Iris pigment epithelial cell (primary cell): ENCODE measurements at places on chromosomes 16 and 17.

DNA sequence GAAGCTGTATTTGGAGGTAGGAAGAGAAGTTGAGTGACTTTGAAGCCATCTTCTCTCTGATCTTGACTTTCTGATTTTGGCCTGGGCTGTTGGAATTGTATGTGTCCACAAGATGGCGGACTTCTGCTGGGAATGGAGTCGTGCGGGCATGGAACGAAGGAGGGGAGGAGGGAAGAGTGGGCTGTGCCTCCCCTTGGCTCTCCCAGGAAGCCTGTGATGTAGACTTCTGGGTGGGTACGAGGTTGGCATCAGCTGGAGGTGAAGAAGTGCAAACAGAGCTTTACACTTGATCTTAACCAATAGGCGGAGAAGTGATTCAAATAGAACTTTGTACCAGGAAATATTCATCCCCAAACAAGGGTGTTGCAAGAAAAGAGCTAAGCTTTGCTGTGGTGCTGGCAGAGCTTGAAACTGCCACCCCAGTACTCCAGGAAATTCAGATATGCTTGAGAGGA, 7.4 kb upstream of the TMEM220 start:
- DNase-seq, result peak; percentile 60

DNA sequence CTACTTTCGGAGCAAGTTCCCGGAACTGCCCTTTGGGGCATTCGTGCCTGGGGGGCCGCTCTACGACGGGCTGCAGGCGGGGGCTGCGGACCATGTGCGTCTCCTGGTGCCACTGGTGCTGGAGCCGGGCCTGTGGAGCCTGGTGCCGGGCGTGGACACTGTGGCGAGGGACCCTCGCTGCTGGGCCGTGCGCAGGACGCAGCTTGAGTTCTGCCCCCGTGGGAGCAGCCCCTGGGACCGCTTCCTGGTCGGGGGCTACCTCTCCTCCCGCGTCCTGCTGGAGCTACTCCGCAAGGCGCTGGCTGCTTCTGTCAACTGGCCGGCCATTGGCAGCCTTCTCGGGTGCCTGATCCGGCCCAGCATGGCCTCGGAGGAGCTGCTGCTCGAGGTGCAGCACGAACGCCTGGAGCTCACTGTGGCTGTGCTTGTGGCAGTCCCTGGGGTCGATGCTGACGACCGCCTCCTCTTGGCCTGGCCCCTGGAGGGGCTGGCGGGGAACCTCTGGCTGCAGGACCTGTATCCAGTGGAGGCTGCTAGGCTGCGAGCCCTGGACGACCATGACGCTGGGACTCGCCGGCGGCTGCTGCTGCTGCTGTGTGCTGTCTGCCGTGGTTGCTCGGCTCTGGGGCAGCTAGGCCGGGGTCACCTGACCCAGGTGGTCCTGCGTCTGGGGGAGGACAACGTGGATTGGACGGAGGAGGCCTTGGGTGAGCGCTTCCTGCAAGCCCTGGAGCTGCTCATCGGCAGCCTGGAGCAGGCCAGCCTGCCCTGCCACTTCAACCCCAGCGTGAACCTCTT, 3.6 kb downstream of the MIEF2 start:
- no peak for DNase-seq

DNA sequence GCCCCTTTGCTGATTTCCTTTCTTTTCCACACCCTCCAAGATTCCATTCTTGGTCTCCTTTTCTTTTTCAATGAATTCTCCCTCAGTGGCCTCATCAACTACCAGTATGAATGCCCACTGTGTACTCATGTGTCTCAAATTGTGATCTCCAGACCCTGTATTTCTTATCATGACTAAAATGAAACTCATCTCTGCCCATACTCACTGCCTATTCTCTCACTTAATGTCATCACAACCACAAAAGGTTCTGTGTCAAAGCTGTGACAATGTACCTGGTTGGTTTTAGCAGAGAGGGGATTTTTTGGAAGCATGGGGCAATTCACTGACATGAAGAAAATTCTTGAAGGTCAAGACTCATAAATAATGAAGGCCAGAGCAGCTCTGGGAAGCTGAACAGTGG, 11.5 kb upstream of the TBX4 start:
- no peak for DNase-seq

GRCh38 chr16:82263521-82264143, 93.6 kb upstream of the MPHOSPH6 start:
- peak; percentile 41 for DNase-seq

- DNase-seq, result peak; percentile 29
Observed at GRCh38 chr16:63461248-63461841, 1425.1 kb upstream of the CDH8 start.

DNA sequence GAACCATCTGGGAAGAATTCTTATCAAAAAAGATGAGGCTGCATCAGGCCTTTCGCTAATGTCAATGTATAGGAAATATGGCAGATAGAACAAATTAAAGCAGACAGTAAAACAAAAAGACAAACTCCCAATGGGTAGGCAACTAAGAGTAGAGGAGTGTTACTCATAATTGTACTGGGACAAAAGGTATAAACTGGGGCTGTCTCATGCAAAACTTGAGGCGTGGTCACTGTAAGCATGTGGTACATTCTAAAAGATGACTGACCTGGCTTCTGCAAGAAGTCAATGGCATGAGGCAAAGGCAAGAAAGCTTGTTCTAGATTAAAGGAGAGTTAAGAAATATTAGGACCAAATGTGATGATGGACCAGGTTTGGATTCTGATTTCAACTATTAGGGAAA, 26.7 kb downstream of the SMIM36 start:
- DNase-seq, result no peak
